ENCODE measurements at places on chromosomes 5 and 9.

DNA sequence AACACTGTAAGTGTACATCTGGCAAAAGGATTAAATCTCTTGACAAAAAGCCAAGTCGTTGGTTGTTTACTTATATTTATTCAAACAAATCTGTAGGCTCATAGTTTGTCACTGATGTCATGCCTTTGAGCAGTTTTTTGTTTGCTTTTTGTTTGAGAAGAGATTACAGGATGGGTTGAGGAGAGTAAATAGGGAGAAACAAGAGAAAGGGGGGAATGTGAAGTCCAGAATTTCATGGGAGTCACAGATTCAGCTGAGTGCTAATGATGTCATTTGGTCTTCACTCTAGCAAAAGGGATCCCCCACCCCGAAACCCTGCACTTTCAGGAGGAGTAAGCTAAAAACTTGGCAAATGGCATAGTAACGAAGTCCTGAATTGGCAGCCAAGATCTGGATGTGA is 337.4 kb downstream of the GLIS3 start:
- no peak for DNase-seq

DNA sequence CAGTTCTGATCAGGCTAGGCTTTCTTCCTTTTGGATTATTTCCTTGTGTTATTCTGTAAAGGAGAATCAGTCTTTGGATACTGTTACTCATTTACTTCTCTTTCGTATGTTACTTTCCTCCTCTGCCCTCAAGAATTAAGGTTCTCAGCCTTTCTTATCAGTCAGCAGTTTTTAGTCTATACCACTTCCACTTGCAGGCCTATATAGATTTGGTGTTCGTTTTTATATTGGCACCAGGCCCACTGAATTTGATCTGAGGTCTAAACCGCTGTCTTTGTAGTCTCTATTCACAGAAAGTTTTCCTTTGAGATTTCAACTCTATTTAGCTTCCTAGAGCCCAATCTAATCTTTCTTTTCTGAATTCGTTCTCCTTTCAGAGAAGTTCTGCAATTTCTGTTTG is 62.8 kb downstream of the ERBIN start:
- DNase-seq, result no peak

DNA sequence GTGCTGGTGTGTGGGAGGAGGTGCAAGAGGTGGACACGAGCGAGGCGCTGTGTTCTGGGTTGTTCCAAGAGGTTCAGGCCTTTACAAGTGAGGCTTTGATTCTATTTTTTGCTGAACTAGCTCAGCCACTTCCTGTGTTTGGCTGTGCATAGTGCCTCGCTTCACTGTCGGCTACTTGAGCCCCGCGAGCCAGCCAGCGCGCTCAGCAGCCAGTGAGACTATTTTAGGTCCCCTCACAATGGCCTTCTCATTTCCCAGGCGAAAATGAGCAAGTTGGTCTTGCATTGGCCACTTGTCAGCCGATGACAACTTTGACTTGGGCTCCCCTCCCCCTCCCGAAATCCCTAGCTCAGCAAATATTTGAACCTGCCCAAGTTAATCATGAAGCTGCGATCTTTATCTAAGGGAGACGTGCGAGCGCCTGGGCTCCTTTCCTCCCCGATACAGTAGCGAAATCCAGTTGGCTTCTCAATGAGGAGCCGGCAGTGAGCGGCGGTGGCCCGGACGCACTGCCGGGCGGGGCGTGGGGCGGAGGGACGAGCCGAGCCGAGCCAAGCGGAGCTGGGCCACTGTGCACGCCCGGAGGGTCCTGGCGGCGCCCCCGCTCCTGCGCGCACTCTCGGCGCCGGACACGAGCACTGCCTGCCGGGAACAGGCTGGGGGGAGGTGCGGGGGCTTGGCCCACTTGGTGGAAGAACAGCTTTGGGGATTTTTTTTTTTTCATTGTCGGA is 72.6 kb downstream of the PIK3R1 start:
- peak; percentile 79 for DNase-seq

DNA sequence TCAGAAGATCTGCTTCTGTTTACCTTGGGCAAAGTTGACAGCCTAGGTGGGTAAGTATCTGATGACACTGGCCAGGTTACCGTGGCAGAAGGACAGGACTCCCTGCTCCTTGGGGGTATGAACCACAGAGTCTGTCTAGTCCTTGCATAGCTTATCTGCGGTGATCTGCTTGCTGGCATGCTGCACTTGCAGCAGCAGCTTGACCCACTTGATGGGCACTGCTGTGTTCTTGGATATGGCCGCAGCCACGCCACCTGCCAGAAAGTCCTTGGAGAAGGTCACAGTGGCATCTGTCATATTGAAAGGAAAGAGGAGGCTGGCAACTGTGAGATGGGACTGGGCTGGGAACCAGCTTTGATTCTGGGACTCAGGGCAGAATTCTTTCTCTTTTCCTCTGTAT is 35.9 kb upstream of the POC5 start:
- DNase-seq, result no peak

- no peak for DNase-seq
Measured at GRCh38 chr5:21649969-21650368, 1203.2 kb downstream of the CDH12 start.

GRCh38 chr5:128252756-128253155 is 169.2 kb downstream of the SLC12A2 start:
- no peak for DNase-seq

- no peak for DNase-seq
Measured at GRCh38 chr5:105677291-105677690, 1993.4 kb downstream of the EFNA5 start.

GRCh38 chr5:72141440-72142355 is 34.4 kb downstream of the MAP1B start:
- DNase-seq, result no peak

DNA sequence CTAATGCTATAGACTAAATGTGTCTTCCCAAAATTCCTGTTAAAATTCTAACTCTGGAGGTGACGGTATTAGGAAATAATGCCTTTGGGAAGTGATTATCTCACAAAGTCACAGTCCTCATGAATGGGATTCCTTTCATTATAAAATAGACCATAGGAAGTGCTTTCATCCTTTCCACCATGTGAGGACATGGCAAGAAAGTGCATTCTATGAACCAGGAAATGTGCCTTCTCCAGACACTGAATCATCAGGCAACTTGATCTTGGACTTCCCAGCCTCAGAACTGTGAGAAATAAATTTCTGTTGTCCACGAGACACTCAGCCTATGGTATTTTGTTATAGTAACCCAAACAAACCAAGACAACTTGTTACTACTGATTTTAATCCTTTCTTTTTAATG is 582.4 kb upstream of the C9orf72 start:
- no peak for DNase-seq

- DNase-seq, result no peak
Measured at GRCh38 chr9:136278894-136279293, 25.0 kb downstream of the CCDC187 start.

GRCh38 chr9:106911951-106912350 is 49.0 kb downstream of the ZNF462 start:
- DNase-seq, result no peak

DNA sequence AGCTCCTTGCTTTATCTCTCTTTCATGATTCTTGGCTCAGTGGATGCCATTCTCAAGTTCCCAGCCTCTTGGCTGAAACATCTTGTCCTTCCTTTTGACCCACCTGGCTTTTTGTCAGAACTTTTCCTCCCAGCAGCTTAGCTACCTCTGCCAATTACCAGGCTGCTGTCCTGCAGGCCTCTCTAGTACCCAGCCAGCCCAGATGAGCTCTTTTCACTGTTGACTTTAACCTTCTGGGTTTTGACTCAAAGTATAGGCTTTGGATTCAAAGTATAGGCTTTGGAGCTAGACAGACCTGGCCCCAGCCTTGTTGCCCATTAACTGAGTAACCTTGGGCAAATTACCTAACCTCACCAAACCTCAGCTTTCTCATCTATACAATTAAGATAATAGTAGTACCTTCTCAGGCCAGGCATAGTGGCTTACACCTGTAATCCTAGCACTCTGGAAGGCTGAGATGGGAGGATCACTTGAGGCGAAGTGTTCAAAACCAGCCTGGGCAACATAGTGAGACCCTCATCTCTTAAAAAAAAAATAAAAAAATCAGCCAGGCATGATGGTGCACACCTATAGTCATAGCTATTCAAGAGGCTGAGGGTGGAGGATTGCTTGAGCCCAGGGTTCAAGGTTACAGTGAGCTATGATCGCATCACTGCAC is 6.6 kb upstream of the TMEFF1 start:
- DNase-seq, result no peak

- DNase-seq, result no peak
Measured at GRCh38 chr5:19753579-19753978, 234.4 kb downstream of the CDH18 start.

DNA sequence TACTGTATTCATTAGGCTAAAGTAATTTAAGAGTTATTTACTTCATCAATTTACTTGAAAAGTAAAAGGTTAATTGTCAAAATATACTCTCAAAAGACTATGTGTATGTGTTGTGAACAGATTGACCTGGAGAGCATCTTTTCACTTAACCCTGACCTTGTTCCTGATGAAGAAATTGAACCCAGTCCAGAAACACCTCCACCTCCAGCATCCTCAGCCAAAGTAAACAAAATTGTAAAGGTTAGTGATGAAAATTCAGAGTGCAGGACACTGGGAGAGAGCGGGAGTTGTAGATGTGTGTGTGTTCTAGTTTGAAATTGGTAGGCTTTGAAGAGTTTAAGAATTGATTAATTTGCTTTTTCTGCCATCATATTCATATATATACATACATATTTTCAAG is 41.9 kb downstream of the KIF2A start:
- no peak for DNase-seq

DNA sequence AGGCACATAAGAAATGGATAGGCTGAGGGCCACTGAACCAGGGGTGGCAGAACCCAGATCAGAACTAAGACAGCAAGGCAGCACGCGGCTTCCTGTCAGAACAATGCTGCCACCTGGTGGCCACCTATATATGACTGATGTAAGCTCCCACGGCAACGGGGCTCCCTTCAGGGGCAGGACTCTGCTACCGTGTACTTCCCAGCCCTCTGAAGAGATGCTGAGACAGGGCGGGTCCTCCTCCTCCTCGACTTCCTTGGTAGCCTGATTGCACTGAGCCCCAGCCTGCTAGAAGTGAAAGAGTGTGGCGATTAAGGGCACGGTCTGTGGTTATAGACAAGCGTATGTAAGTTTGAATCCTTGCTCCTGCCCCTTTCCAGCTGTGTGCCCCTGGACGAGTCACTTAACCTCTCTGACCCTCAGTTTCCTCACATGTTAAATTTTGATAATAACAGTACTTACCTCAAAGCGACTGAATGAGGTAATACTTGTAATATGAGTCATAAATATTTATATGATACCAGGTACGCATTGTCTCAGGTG is 13.3 kb downstream of the RPS14 start:
- peak; percentile 90 for DNase-seq

- DNase-seq, result no peak
Measured at GRCh38 chr5:35488791-35489190, 128.9 kb upstream of the SPEF2 start.

GRCh38 chr5:41736641-41737040 is 133.6 kb downstream of the OXCT1 start:
- DNase-seq, result no peak

- no peak for DNase-seq
Measured at GRCh38 chr9:26169708-26170107, 491.5 kb upstream of the TUSC1 start.

Measured in dorsolateral prefrontal cortex (tissue), 122 donors.